ENCODE measurements at places on chromosomes 6 and 20. TPM values are rescaled to one million over a fixed set of nuclear protein-coding genes. Genes with fewer than 3 reads are reported as not detected.

- peak overlapping the region; percentile 9 for H3K27ac ChIP-seq
- H3K36me3 ChIP-seq: peaks cover 5% of the 10 kb centered on the region
- H3K4me3 ChIP-seq: no peak overlapping the region
- peaks cover 17% of the 10 kb centered on the region for H3K4me1 ChIP-seq
Measured at GRCh38 chr20:37723668-37724067, 29.8 kb downstream of the CTNNBL1 start.

DNA sequence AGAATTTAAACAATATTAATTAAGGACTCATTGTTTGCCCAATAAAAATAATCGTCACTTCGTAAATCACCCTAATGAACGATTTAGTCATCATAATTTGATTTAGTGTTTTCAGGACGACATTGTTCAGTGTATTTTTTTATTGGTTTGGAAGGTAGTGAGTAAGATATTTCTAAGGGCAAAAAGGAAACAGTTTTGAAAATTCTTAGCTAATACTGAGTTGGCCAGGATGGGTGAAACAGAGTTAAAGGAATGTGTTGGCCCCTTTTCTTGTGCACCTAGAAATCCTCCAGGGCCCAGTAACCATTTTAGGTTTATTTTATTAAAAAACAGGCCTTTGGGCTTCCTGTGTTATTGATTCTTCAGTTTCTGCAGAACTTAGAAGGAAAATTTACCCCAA is 25.3 kb downstream of the ANKS1A start:
- H3K4me1 ChIP-seq: peaks cover 10% of the 10 kb centered on the region
- H3K27me3 ChIP-seq: no peaks in the 10 kb centered on the region
- no peak overlapping the region for H3K4me3 ChIP-seq

- no peaks in the 10 kb centered on the region for H3K27me3 ChIP-seq
- H3K4me3 ChIP-seq: no peak overlapping the region
- no peaks in the 10 kb centered on the region for H3K36me3 ChIP-seq
- no peak for DNase-seq
- no peak overlapping the region for H3K27ac ChIP-seq
- no peaks in the 10 kb centered on the region for H3K4me1 ChIP-seq
Measured at GRCh38 chr20:43987531-43987930, 72.9 kb downstream of the TOX2 start.

DNA sequence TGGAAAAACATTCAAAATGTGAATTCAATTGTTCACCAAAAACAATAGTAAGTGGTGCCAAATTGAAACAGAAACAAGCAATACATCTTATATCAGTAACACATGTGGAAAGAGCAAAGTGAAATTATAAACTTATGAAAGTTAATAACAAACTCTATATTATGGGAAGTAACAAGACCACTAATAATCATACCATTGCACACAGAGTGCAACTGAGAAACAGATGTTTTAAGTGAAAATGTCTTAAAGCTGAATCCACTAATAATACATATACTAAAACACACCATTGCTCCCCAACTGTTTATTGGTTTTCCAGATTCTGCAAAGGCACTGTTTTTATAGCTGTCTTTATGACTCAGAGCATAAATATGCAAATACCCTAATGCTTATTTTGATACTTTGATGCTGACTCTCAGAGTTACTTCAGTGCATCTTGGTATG is 292.3 kb downstream of the RFPL4B start:
- H3K4me1 ChIP-seq: peaks cover 1% of the 10 kb centered on the region
- H3K36me3 ChIP-seq: no peaks in the 10 kb centered on the region
- DNase-seq: no peak
- no peak overlapping the region for H3K4me3 ChIP-seq
- no peak overlapping the region for H3K27ac ChIP-seq

- H3K4me1 ChIP-seq: peaks cover 32% of the 10 kb centered on the region
- no peak overlapping the region for H3K27ac ChIP-seq
- H3K4me3 ChIP-seq: no peak overlapping the region
- no peaks in the 10 kb centered on the region for H3K36me3 ChIP-seq
- H3K27me3 ChIP-seq: no peaks in the 10 kb centered on the region
Measured at GRCh38 chr6:26118999-26119398, 31.8 kb downstream of the HFE start.

DNA sequence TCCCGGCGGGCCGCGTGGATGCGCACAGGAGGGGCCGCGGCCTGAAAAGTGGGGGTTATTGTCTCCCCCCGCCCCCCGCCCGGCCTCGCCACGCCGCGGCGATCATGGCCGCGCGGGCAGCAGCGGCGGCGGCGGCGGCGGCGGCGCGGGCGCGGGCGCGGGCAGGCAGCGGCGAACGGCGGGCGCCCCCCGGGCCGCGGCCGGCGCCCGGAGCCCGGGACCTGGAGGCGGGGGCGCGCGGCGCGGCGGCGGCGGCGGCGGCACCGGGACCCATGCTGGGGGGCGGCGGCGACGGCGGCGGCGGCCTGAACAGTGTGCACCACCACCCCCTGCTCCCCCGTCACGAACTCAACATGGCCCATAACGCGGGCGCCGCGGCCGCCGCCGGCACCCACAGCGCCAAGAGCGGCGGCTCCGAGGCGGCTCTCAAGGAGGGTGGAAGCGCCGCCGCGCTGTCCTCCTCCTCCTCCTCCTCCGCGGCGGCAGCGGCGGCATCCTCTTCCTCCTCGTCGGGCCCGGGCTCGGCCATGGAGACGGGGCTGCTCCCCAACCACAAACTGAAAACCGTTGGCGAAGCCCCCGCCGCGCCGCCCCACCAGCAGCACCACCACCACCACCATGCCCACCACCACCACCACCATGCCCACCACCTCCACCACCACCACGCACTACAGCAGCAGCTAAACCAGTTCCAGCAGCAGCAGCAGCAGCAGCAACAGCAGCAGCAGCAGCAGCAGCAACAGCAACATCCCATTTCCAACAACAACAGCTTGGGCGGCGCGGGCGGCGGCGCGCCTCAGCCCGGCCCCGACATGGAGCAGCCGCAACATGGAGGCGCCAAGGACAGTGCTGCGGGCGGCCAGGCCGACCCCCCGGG is 637 bp downstream of the ARID1B start:
- H3K27me3 ChIP-seq: no peaks in the 10 kb centered on the region
- H3K27ac ChIP-seq: peak overlapping the region; percentile 98
- DNase-seq: peak; percentile 33
- no peaks in the 10 kb centered on the region for H3K36me3 ChIP-seq

Gene KHDC1L
- not detected for total RNA-seq

GRCh38 chr6:6626187-6626586 is 37.7 kb downstream of the LY86 start:
- H3K36me3 ChIP-seq: no peaks in the 10 kb centered on the region
- no peak overlapping the region for H3K27ac ChIP-seq
- H3K27me3 ChIP-seq: peaks cover 17% of the 10 kb centered on the region

Gene SNAI1
- 1.7 TPM for total RNA-seq

Gene GPR6
- total RNA-seq: not detected

Gene EFCAB8
- 0.29 TPM for total RNA-seq

DNA sequence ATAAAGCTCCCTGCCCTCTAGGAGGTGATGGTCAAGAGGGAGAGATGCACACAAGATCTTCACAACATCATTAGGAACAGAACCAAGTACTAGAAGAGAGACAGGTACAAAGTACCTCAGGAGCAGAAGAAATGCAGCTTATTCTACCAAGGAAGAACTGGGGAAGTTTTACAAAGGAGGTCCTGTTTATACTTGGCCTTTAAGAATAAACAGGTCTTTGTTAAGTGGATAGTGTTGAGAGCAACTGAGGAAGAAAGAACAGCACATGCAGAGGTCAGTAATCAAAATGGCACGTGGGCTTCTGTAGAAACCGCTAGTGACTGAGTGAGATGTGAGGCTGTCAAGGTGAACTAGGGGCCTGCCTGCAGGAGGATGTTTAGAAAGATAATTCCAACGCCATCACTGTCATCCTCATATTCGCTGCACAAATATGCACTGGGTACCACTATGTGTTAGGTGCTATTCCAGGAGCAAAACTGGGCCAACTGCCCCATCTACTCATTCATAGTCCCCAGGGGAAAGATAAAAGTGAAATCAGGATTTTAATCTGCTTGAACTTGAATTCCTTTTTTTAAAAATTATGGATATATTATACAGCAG is 61.1 kb downstream of the ID4 start:
- no peak for DNase-seq
- no peak overlapping the region for H3K4me3 ChIP-seq
- no peak overlapping the region for H3K27ac ChIP-seq
- no peaks in the 10 kb centered on the region for H3K36me3 ChIP-seq

GRCh38 chr6:38149531-38149930 is 330.0 kb downstream of the ZFAND3 start:
- no peaks in the 10 kb centered on the region for H3K27me3 ChIP-seq
- DNase-seq: no peak
- H3K4me1 ChIP-seq: peaks cover 9% of the 10 kb centered on the region
- H3K36me3 ChIP-seq: peaks cover 5% of the 10 kb centered on the region
- no peak overlapping the region for H3K4me3 ChIP-seq

GRCh38 chr6:25026723-25027122 is 91.0 kb upstream of the RIPOR2 start:
- H3K4me3 ChIP-seq: no peak overlapping the region
- H3K27ac ChIP-seq: no peak overlapping the region
- no peaks in the 10 kb centered on the region for H3K4me1 ChIP-seq
- no peaks in the 10 kb centered on the region for H3K36me3 ChIP-seq
- H3K27me3 ChIP-seq: no peaks in the 10 kb centered on the region

Gene FHL5
- not detected for total RNA-seq

DNA sequence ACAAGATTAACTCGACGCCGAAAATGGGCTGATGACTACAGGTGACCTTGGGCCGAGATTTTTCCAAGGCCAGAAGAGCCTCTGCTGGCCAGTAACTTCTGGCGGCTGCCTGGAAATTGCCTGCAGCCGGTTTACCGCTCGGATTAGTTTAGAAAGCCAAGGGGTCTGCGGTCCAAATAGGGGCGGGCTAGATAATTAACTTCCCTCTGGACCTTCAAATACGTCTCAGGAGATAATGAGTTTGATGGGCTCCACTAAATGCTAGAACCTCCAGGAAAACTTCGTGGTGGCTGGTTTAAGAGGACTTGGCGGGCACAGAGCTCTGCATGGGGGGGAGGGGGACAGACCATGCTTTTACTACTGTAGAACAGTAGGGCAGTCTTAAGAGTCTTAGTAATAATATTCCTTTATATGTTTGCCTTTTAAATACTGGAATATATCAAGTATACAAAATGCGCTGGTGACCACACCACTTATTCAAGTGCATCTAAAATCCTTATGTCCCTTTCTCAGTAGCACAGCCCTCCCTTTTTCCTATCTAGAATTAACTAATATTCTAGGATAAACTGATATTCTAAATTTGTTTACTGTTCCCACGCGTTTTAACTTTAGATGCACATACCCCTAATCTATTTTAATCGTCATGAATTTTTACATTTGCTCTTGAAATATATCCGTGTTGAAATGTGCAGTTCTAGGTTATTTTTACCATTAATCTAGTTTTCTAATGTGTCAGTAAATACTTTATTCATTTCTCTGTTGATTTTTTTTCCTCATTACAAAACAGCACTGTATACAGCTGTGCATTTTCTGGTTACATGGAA is 107.5 kb upstream of the PRSS16 start:
- no peaks in the 10 kb centered on the region for H3K27me3 ChIP-seq
- no peaks in the 10 kb centered on the region for H3K36me3 ChIP-seq
- peak overlapping the region; percentile 95 for H3K4me3 ChIP-seq
- H3K4me1 ChIP-seq: peaks cover 31% of the 10 kb centered on the region
- no peak for DNase-seq

DNA sequence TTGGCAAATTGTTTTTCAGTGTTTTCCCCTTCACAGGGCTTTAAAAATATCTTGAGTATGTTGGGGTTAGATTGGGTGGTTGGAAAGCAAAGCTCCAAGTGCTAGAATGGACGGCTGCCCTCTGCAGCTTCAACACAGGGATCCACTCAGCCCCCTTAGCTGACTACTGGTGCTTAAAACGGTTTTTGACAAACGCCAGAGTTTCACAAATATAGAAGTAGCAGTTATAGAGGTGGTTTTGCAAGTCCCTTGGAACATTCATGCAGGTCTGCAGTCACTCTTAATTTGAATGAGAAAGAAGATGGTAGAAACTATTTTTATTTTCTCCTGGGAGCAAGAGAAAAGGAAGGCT is 175.9 kb downstream of the ARID1B start:
- peaks cover 29% of the 10 kb centered on the region for H3K4me1 ChIP-seq
- no peaks in the 10 kb centered on the region for H3K27me3 ChIP-seq
- H3K4me3 ChIP-seq: no peak overlapping the region
- H3K36me3 ChIP-seq: no peaks in the 10 kb centered on the region
- peak overlapping the region; percentile 86 for H3K27ac ChIP-seq

DNA sequence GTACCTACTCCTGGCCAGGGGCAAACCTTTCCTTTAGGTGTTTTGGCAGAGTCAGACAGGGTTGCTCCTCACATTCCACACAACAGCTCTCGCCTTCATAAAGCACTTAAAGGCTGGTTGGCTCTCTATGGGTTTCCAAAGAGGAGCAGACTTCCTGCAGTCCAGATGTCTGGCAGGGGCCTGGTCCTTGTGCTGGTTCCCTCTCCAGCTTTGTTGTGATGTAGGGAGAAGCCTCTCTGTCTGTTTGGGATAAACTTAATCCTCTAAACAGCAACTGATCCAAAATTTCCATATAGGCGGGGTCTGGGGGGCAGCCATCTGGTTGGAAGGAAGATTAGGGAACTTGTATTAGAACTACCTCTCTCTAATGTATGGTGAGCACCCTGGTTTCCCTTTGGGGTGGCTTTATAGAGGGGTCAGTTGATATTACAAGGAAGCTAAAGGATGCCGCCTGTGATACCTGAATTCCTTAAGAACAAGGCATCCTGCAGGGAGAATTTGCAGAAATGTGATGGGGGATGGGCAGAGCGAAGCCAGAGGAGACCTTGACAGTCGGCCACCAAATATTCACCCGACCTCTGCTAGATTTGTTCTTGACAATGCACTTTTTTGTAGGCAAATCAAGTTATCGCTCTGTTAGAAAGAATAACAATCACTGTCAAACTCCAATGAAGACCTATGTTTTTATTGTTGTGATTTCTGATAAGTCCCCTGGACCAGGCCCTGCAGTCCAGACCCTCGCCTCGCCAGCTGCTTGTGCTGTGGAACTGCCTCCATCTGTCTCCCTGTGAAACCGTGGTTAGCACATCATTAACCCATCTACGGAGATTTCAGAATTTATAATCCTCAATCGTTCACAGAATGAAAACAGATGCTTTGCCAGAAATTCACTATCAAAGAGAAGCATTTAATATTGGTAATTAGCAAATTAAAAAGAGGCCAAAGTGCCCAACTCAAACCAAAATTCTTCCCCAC is 94.0 kb upstream of the RALGAPA2 start:
- no peaks in the 10 kb centered on the region for H3K36me3 ChIP-seq
- peaks cover 14% of the 10 kb centered on the region for H3K27me3 ChIP-seq
- no peak overlapping the region for H3K4me3 ChIP-seq
- H3K4me1 ChIP-seq: no peaks in the 10 kb centered on the region
- no peak overlapping the region for H3K27ac ChIP-seq
- no peak for DNase-seq

- H3K4me1 ChIP-seq: peaks cover 9% of the 10 kb centered on the region
- no peaks in the 10 kb centered on the region for H3K36me3 ChIP-seq
- H3K27ac ChIP-seq: peak overlapping the region; percentile 79
- no peak for DNase-seq
- H3K4me3 ChIP-seq: no peak overlapping the region
Measured at GRCh38 chr20:40279390-40279789, 409.6 kb downstream of the MAFB start.

All from progenitor cell of endocrine pancreas (in vitro differentiated cells).